ENCODE measurements at places on chromosomes 3 and 15.

DNA sequence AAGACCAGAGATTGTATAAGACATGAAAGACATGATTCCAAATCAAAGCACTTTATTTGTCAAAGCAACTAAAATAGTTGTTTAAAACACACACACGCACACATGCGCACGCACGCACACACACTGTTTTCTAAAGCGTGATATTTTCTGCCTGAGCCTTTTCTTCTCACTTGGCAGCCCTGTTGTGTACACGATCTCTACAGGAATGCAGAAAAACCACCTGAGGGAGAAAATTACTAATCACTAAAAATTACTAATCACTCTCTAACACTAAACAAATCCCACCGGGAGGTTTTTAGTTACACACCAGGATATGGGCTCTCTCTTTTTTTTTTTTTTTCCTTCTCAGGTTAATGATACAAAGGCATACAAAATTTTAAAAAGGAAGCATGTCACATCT lies 160.1 kb upstream of the ATP11B start:
- DNase-seq = no peak

- no peak for DNase-seq
Measured at GRCh38 chr3:111373861-111374260, 168.1 kb upstream of the CD96 start.

GRCh38 chr3:31503456-31503855 lies 29.3 kb upstream of the STT3B start:
- DNase-seq = no peak

- no peak for DNase-seq
Measured at GRCh38 chr15:98390946-98391530, 257.3 kb upstream of the IGF1R start.

GRCh38 chr3:61936344-61936937 lies 375.1 kb downstream of the PTPRG start:
- DNase-seq = no peak

All from occipital lobe (tissue), 3 donors.